ENCODE measurements at places on chromosomes 6 and 20.
A peak's percentile ranks its signal among the peaks of the same experiment; 100 is the strongest.

DNA sequence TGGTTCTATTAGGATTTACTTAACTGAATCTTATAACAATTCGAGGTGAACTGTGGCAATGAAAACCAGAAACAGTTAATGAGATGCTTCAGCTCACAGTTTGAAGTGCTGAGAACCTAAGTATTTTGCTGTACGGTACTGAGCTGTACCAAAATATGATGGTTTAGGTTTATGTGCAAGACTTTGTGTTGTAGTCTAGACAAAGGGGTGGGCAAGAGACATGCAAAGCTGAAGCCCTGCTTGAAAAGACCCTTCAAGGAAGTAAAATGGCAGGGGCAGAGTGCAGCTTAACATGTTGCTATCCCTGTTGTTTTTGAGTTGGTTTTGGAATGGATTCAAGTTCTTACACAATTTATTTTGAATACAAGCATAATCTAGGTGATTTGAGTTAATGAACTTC, 54.0 kb downstream of the RNF182 start:
- no peak for DNase-seq

DNA sequence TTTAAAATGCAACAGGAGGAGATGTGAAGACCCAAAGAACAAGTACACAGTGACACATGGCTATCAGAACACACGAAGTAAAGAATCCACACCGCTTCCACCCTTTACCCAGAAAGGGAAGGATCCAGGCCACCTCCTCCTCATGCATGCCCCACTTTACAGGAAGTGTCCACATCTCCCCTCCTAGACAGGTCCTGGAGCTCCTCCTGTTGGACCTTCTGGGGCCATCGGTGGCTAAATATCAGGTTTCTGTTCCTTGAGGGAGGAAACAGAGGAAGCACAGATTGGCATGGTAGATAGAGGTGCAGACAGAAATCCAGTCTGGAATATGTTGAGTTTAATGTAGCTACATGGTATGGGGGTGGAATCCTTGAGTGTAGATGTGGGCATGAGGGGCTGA, 10.9 kb downstream of the NINL start:
- no peak for DNase-seq

GRCh38 chr6:85400331-85400730, 49.6 kb upstream of the NT5E start:
- DNase-seq: no peak

DNA sequence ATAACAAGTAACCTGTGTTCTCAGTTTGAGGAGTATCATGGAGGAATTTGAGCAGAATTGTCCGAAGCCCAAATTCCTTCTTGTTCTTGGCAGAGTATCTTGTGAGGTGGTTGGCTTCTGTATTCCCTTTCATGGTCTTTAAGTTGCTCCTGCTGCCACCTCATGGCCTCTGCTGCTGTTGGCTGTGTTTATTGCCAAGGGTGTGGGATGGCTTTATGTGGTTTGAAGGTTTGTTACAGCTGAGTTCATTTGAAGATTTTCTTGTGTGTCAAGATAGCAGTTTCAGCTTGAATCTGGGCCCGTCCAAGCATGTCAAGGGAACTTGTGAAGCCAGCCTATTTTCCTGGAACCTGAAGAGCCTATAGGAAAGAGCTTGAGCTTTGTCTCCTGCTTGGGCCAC, 20.2 kb upstream of the TTK start:
- peak; percentile 69 for DNase-seq

GRCh38 chr20:62597416-62598115, 44.7 kb upstream of the SLCO4A1 start:
- DNase-seq: no peak

DNA sequence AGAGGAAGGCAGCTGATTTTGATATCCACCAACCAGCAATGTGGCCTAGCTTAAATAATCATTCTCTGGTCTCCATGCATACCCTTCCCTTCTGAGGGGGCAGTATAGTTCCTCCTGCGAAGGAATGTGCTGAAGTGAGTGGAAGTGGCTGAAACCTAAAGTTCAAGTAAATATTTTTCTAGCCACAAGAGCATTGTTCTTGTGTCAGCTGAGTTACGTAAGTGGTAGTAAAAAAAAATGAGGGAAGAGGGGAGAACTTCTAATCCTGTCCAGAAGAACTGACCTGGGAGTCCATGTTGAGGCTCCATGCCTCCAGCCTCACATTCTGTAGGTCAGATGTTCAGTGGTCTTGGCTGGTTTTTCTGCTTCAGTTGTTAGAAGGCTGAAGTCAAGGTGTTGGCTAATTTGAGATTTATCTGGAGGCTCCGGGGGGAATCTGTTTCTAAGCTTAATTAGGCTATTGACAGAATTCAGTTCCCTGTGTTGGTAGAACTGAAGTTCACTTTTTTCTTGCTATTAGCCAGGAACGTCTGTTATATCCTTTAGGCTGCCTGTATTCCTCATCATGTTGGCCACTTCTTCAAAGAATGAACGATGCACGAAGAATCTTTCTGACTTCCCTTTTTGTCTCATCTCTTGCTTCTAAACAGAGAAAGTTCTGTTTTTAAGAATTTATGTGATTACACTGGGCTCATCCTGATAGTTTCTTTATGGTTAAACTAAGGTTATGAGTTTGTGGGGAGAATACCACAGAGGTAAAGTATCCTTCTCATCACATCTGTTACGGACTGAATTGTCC, 207.1 kb upstream of the PRSS16 start:
- DNase-seq: no peak

DNA sequence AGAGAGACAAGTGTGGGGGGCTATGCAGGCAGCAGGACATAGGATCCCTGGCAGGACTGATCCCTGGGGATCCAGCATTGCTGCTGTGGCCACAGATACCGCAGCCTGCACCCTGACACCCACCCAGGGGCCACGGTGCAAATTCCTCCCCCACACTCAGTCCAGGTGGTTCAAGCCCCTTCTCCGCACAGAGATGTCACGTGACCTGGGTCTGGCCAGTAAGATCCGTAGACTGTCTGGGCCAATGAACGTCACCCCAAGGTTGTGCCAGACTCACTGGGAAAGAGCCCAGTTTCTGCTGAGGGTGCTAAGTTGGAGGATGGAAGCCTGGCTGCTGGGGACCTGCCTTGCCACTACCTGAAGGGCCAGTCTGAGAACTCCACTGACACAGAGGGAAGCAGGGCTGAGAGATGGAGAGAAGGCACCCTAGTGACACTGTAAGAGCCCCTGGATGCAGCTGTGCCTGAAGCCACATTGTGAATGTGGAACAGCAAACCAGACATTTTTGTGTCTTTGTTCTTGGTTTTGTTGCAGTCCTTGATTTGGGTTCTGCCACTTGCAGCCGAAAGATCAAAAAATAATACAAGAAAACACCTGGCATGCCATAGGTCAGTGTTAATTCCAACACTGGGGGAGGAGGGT, 228.6 kb downstream of the PREX1 start:
- no peak for DNase-seq

GRCh38 chr6:130851026-130851425, 23.8 kb downstream of the SMLR1 start:
- DNase-seq: no peak

DNA sequence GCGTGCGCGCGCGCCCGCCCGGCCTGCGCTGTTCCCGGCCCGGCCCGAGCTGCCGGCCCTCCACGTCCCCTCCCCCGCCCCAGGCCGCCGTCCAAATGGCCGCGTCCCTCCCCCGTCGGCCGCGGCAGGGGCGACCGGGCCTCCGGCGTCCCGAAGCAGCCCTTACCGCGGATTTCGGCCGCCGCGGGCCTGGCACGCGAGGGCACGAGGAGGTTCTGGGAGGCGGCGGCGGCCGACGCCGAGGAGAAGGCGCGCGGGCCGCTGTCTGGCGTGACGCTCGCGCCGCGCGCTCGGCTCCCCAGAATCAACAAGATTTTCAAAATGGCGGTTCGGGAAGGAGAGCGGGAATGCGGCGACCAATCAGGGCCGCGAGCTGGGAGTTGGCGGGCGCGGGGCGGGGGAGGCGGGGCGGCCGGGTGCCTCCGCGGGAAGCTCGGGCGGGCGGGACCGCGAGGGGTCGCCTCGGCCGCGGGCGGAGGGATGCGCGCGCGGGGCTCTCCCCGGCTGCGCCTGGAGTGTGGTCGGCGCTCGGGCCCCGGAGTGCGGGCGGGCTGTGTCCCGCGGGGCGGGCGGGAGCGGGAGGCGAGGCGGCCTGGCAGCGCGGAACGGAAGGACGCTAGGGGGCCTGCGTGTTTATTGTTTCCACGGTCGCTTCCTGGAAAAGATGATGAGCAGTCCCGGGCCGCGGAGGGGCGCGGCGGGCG, at the start of gene DEK:
Gene DEK (minus strand): TSS at position 312 of the 704 bp plus-strand sequence. CDS start 543 bp downstream, outside the sequence.
- DNase-seq: peak; percentile 95

GRCh38 chr6:22147921-22148776, 148.7 kb downstream of the PRL start:
- no peak for DNase-seq

GRCh38 chr6:139165324-139165723, 30.4 kb downstream of the HECA start:
- DNase-seq: no peak

DNA sequence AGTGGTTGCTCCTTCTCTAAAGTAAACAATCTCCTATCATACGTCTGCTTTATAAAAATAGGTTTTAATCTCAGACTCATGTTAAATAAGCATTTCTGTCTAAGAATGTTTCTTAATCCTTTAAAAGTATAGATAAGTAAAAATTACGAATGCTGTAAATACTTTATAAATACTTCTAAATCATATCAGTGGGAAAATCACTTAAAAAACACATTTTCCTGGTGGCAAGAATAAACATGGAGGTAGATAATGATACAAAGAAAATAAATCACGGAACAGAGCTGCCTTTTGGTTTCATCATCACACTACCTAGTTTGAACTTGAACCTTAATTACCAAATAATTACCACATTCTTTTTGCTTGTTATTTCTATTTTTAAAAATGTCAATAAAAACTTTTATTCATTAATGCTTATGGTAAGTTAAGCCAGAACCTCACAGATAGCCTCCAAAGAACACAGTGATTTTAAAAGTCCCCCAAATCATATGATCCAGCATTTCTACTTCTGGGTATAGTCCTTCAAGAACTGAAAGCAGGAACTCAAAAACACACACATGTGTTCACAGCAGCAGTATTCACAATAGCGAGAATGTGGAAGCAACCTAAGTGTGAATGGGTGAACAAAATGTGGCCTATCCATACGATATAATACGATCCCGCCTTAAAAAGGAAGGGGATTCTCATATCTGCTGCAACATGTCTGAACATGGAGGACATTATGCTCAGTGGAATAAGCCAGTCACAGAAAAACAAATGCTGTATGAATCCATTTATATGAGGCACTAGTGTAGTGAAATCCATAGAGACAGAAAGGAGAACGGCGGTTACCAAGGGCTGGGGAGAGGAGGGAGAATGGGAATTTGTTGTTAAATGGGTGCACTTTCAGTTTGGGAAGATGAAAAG, 72.4 kb downstream of the SLC22A23 start:
- DNase-seq: no peak

- DNase-seq: no peak
Observed at GRCh38 chr20:51492167-51493092, 50.1 kb downstream of the NFATC2 start.

- DNase-seq: no peak
Observed at GRCh38 chr6:111070105-111071005, 16.9 kb upstream of the SLC16A10 start.

- DNase-seq: no peak
Observed at GRCh38 chr6:44250067-44250717, 3.3 kb downstream of the HSP90AB1 start.

DNA sequence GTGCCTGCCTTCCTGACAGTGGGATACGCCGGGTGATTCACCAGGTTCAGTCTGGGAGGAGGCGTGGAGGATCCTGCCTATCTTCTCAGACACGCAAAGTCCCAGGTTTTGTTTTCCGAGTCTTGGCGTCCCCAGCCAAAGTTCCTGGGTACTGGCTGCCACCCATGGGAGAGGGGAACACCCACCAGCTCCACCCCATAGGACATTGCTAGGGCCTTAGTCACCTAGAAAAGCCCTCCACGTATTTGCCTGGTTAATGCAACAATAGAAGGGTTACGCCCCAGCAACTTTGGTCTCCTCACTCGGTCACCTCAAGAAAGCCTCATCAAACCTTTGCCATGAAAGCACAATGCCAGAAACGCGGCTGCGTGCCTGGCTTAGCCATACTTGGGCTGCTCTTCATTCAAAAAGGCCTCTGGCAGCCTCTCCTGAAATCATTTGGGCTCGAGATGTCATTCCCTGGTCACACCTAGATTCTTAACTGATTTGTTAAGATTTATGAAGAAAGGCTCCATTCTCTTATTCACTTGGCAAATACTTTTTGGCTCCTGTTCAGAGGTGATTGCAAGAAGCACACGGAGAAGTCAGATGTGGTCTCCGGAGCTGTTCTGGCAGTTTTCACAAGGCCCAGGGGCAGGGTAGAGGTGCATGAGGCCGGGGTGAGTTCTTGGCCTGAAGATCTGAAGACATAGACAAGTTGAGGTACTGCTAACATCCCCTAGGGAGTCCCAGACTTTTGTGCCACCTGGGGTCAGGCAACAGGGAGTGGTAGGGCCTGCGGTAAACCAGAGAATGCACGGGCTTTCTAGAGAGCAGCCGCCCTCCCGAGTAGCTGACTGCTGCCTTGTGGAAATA, 35.5 kb upstream of the ZNF133 start:
- no peak for DNase-seq

DNA sequence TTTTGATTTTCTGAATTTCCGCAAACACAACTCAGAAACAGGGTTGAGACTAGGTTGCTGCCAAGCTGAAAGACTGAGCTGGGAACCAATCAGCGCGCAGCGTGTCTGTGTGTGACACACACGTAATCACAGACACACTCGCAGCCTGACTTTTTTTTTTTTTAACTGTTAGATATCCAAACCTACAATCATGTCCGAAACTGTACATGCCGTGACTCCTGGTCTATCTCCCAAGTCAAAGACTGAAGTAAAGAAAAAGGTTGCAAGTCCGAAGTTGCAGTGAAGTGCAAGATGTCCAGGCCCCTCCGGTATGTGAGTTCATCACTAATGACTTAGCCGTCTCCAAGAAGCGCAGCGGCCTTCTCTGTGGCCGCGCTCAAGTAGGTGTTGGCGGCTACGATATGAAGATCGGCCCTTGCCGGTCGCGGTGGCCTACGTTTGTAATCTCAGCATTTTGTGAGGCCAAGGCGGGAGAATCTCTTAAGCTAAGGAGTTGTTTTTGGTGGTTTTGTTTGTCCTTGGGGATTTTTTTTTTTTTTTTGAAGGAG, 108.2 kb downstream of the HFE start:
- peak; percentile 91 for DNase-seq

- DNase-seq: no peak
Observed at GRCh38 chr6:109807881-109808280, 116.8 kb downstream of the FIG4 start.

GRCh38 chr6:11139051-11139960, 27.8 kb upstream of the ERVFRD-1 start:
- DNase-seq: no peak

- no peak for DNase-seq
Observed at GRCh38 chr20:2114990-2115681, 13.5 kb downstream of the STK35 start.

DNA sequence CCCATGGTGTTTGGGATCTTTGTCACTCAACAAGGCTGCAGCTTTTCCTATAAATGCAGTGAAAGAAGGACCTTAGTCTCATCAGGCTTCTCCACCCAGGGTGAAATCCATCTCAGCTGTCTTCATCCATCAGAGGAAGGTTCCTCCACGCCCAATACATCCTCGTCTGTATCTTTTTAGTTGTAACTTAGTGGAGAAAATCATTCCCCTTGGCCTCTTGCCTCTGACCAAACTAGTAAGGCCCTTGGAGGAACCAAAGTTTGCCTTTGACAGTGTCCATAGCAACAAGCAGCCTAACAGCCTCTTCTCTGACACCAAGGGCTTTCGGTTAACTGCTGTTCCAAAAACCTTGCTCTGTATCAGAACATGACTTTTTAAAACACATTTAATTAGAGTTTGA, 230.3 kb upstream of the ECI2 start:
- no peak for DNase-seq
